ENCODE measurements at places on chromosomes 7 and 10.

- no peak for DNase-seq
Measured at GRCh38 chr7:25427721-25428120, 199.4 kb upstream of the NPVF start.

DNA sequence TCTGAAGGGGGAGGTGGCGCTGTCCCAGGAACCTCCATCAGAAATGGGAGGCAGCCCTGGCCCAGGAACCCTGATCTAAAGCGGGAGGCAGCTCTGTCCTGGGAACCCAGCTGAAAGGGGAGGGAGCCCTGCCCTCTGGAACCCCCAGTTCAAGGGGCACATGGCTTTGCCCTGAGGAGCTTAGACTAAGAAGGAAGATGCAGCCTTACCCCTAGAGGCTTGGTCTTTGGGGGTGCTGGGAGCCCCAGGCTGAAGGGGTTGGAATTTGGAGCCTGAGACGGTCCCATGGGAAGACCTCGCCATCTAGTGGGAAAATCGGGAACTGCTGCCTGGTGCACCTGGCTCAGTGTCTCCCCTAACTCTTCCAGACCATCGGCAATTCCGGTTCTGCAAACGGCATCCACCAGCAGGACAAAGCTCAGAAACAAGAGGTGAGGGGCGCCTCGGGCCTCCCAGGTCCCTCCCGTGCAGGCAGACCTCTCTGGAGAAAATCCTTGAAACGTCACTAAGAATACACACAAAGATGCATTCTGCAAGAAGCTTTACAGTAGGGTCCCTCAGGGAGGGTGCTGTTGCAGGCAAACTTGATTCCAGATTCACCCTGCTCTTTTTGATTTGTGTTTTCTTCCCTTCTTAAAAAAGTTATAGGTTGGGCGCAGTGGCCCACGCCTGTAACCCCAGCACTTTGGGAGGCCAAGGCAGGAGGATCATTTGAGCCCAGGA is 52.4 kb upstream of the GTF2IRD1 start:
- peak; percentile 59 for DNase-seq

- DNase-seq, result no peak
Measured at GRCh38 chr7:132897093-132897687, 184.7 kb downstream of the CHCHD3 start.

DNA sequence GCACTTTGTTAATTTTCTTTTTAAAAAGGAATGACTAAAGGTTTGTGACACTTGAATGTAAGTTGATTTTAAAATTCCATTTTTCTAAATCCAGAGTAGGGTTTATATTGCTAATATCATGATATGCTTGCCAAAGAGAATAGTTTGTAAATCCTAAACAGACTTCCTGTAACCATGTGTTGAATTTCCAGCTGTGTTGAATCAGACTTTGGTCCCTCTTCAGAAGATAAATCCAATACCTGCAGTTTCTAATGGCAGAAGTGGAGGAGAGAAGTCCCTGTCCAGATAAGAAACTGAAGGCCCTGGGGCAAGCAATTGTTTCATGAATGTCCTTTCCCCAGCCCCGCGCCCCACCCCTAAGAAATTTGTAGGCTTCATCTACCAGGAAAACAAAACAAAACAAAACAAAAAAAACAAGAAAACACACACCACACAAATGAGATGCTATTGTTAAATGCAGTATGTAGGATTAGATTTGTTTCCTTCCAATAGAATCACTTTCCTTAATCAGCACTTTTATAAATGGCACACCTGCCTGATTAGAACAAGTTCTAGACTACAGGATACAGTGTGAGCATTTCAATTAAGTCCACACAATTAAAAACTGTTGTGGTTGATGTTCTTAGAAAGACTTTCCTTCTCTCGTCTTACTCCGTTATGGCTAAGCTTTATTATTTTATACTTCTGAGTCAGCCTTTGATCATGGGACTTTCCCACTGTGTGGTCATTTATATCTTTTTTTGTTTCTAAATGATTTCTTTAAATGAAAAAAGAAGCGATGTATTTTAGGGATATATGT is 122.8 kb downstream of the KAT6B start:
- no peak for DNase-seq

GRCh38 chr7:46814516-46815250 is 767.2 kb downstream of the TNS3 start:
- no peak for DNase-seq

- DNase-seq, result no peak
Measured at GRCh38 chr10:44186150-44186549, 198.7 kb downstream of the CXCL12 start.

GRCh38 chr10:48910548-48910947 is 29.1 kb downstream of the LRRC18 start:
- no peak for DNase-seq

DNA sequence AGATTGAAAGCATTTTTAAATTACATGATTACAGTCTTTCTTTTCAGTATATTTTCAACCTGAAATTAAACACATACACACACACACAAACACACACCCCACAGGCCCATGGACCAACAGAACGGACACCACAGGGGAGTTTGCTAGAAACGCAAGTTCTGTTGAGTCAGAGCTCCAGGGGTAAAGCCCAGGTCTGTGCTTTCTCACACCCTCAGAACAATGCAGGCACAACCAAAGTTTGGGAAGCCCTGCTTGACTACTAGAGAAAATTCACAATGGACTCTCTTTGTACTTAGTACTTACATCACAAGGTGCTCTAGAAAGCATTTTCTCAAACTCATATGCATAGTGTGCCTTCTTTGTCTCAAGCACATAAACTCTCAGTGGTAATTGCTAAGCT is 704.0 kb upstream of the IGFBP3 start:
- DNase-seq, result no peak

- DNase-seq, result peak; percentile 50
Measured at GRCh38 chr10:102642736-102643335, 1.4 kb upstream of the TRIM8 start.

DNA sequence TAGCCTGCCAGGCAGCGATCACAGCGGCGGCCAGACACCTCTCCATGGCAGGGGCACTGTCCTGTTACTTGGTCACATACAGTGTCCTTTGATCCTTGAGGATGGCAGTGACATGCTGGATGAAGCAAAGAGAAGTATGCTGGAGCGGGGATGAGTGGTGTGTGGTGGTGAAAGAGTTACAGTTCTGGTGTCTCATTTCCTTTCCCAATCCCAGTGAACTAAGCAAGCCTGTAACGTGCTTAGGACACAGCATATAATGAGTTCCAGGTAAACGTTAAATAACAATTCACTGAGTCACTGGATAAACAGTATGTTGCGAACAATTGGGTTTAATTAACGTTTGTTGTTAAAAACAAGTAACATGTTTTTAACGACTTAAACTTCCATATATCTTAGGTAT is 63.5 kb upstream of the LAMB1 start:
- no peak for DNase-seq

DNA sequence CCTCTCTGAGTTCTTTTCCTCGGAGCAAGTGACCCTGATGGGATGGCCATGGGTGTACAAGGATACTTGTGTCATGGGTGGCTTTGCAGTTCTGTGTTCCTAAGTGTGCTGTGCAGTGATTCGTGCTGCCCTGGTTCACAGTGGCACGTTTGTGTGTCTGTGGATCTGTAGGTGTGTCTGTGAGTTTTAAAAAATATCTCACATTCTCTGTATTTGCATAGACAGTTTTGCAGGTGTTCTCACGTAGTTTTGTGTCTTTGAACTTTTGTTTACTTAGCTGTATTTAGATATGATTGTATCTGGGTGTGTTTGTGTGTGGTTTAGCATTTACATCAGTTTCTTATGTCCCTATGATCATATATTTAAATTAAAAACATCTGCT is 3.7 kb downstream of the ZNF775 start:
- DNase-seq, result no peak

GRCh38 chr10:60040014-60040662 is 133.8 kb upstream of the CCDC6 start:
- no peak for DNase-seq

- no peak for DNase-seq
Measured at GRCh38 chr10:13658264-13658663, 71.5 kb downstream of the PRPF18 start.

- DNase-seq, result no peak
Measured at GRCh38 chr7:148858489-148858888, 25.6 kb downstream of the EZH2 start.

- DNase-seq, result no peak
Measured at GRCh38 chr10:81873932-81874816, 820 bp upstream of the NRG3 start.

- no peak for DNase-seq
Measured at GRCh38 chr7:92837000-92837749, 802 bp upstream of the CDK6 start.

Data from effector CD4-positive, alpha-beta T cell (primary cell).